ENCODE measurements at places on chromosomes 11 and 22. TPM values are rescaled to one million over a fixed set of nuclear protein-coding genes. Genes with fewer than 3 reads are reported as not detected.

The TALDO1 gene
- 182 TPM for total RNA-seq

The OR52N4 gene
- total RNA-seq = not detected

The STK33 gene
- 2.7 TPM for total RNA-seq

The MPPED2 gene
- not detected for total RNA-seq

The LPXN gene
- 0.72 TPM for total RNA-seq

The CEND1 gene
- 2.2 TPM for total RNA-seq

The KCNK7 gene
- not detected for total RNA-seq

The BCO2 gene
- 1.8 TPM for total RNA-seq

The AMBRA1 gene
- total RNA-seq = 17.3 TPM

The DDI1 gene
- total RNA-seq = not detected

The PAX6 gene
- not detected for total RNA-seq

The UQCC3 gene
- 6.0 TPM for total RNA-seq

The ROBO4 gene
- total RNA-seq = 32.9 TPM

Measured in cardiac atrium fibroblast (primary cell).